ENCODE measurements at places on chromosomes 2 and 18.

DNA sequence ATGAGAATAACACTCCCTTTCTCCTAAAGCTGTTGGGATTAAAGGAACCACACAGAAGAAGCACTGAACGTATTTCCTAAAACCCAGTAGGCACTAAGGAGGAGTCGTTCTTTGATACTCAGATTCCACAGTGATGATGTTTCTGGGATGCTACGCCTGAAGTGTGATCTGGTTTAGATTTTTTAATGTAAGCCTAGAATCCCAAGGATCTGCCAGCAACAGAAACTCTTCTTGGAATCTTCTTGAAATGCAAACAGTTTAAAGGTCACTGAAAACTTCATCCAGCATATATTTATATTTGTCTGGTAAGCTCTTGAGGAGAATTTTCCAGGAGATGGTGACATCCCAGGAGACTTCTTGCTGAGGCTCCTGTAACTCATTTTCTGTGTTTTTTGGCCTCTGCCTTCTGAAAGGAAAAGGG is 247.6 kb upstream of the TRIB2 start:
- DNase-seq = no peak

DNA sequence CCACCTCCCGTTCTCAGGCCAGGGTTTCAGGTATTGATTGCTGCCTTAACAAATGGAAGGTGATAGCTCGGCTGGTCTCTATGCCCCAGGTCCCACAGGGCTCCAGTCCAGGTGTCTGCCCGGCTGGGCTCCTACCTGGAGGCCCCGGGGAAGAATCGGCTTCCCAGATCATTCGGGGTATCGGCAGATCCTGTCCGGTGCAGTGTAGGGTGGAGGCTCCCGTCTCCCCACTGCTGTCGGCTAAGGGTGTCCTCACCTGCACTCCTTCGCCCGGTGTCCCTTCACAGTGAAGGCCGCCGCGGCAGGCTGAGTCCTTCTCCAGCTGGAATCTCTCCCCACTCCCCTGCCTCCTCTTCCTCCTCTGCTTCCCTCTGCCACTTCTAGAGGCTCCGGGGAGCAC is 573.9 kb upstream of the SALL3 start:
- DNase-seq = no peak

GRCh38 chr2:81549646-81550045 is 1245.1 kb upstream of the LRRTM1 start:
- no peak for DNase-seq

DNA sequence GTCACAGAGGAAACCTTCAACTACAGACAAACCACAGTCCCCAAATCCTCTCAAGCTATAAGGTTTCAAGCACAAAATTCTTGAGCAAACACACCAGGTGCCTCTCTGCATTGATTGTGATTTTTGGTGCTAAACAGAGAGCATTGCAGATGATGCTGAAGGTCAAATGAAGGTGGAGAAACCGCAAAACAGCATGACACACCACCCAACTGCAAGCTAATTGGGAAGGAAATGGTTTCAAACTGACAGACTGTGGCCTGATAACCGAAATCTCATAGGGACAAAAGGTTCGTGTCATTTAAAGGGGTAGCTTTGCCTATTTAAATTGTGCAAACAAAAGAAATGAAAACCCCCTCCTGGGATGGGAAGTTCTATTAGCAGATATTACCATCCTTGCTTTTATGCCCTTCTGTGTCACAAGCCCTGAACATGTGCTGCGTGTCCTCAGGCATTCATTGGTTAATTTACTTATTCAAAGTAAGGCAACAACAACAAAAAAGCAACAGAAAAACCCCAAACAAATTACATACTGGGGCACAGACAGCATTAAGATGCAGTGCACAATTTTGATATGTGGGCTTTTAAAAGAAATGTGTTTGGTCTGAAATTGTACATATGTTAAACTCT is 154.9 kb downstream of the AQP4 start:
- no peak for DNase-seq

GRCh38 chr2:133884739-133885381 is 316.6 kb upstream of the NCKAP5 start:
- no peak for DNase-seq

DNA sequence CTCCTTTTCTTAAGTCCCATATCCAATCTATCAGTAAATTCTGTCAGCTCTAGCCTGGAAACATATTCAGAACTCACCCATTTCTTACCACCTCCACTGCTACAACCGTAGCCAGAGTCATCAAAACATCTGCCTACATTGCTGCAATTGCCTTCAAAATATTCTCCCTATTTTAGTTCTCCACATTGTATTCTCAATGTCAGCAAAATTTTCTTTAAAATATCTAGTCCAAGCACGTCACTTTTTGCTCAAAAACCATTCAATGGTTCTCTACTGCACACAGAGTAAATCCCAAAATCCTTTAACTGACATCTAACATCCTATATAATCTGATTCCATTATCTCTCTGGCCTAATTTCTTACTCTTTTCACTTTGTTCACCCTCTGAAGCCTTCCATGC is 68.5 kb upstream of the ERBB4 start:
- DNase-seq = no peak

GRCh38 chr2:150467621-150467963 is 19.9 kb downstream of the RND3 start:
- no peak for DNase-seq

DNA sequence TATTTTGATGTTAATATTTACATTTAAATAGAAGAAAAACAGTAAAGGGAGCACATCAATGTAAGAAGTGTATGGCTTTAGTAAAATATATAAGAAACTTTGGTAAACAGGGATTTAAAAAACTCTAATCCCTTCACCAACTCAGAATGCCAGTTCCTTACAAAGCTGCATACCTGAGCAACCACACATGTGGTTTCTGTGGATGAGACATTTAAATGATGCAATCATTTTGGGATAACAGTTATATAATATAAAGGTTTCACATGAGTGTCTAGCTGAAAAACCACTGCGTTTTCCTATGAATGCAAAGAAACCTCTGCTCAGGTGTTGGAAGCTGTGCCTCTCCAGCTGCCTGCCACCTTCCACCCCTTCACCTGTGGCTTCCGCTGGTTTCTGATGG is 209.1 kb upstream of the REV1 start:
- DNase-seq = no peak

DNA sequence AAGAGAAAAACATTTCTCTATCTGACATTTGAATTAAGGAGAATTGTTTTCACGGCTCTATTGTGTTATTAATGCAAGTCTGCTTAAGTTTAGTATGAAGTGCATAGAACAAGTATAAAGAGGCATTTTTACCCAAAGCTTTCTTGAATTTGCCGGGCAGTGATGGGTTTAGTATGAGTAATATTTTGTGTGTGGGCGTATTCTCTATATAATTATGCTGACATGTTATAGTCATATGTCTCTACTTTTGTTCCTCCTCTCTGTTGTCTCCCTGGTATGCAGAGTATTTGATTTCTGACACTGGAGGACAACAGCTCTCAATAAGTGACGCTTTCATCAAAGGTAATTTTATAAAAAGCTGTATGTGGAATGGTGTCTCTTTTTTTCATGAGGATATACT is 45.9 kb downstream of the PIKFYVE start:
- DNase-seq = no peak

- DNase-seq = no peak
Observed at GRCh38 chr18:45111502-45111848, 430.8 kb downstream of the SETBP1 start.

DNA sequence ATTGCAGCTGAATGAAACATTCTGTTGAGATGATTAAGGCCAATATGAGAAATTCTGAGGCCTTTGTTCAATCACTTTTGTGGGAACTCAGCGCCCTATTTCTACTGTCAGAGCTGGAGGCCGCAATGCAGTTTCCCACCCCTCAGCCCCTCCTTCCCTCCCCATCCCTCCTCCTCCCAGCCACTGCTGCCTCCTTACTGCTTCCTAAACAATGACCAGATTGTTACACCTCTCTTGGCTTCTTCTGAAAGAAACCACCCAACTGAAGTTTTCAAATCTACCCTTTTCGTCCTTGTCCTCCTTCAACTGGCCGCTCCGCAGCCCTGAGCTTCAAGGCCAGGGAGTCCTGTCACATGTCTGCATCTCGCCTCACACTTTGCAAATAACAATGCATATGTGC is 36.7 kb upstream of the MAPK4 start:
- DNase-seq = no peak

DNA sequence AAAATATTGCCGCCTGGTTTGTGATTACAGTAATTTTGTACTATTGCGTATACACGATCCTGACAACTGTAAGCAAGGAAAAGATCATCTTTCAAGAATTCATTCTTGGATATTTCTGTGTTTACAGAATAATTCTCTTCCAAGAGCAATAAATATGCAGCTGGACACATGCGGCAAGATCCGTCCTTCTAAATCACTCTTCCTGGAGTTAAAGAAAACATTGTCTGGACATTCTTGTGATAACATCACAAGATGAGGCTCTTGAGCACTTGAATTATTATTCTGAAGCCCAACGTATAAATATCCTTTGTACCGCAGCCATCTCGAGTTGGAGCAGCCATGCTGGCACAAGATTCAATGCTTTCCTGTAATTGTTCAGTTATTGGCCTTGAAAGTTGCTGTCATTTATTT is 9.9 kb downstream of the FHL2 start:
- DNase-seq = no peak

DNA sequence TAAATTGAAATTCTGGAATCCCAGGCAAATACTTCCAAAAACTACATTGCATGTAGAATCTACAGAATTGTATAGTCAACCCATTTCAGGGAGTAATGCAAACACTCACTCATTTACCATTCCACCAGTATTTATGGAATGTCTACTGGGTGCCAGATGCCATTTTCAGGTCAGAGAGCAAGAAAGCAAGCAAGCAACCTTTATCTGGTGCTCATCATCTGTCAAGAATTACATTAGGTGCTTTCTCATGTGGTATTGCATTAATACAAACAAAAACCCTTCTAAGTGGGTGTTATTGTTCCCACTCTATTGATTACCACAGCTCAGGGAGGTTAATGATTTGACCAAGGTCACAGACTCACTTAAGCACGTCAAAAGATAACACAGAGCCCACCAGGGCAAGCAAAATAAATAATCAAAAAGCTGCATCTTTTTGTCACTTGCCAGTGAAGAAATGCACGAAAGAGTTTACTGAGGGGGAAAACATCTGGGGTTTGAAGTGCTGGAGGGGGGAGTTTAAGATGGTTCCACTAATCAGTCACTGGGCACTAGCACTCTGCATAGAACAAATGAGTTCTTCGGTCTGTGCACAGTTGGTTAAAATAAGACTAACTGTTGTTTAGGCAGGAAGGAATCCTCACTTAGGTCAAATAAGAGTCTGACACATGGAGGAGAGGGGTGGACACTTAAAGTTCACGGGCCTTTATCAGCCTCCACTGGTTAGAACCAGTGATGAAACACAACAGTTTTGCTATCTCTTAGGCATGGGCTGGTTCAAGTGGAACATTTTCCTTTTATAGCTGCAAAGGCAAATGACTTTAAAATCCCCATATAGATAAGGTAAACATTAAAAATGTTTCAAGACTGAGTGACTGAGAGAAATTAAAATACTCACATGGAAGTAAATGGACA is 208.8 kb downstream of the CDH2 start:
- no peak for DNase-seq

- no peak for DNase-seq
Observed at GRCh38 chr18:10169064-10169562, 255.3 kb downstream of the VAPA start.

DNA sequence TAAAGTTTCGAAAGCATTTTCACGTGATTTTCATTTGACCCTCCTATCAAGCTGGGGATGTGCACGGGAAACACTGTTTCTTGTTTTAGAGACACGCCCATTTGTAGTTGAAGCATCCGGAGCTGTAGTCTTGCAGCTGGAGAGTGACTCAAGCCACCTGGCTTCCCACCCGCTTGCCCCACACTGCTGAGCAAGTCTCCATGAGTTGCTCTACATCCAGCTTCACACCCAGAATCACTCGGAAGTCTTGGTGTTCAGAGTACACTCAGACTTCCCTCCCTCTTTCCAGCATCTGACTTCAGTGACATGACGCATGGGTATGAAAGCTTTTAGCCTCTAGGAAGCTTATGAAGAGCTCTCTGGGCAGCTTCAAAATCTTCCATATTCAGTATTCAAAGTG is 262.4 kb downstream of the NBAS start:
- no peak for DNase-seq

GRCh38 chr18:318791-319291 is 51.0 kb upstream of the THOC1 start:
- no peak for DNase-seq

GRCh38 chr18:21830532-21830931 is 89.9 kb downstream of the MIB1 start:
- DNase-seq = no peak

DNA sequence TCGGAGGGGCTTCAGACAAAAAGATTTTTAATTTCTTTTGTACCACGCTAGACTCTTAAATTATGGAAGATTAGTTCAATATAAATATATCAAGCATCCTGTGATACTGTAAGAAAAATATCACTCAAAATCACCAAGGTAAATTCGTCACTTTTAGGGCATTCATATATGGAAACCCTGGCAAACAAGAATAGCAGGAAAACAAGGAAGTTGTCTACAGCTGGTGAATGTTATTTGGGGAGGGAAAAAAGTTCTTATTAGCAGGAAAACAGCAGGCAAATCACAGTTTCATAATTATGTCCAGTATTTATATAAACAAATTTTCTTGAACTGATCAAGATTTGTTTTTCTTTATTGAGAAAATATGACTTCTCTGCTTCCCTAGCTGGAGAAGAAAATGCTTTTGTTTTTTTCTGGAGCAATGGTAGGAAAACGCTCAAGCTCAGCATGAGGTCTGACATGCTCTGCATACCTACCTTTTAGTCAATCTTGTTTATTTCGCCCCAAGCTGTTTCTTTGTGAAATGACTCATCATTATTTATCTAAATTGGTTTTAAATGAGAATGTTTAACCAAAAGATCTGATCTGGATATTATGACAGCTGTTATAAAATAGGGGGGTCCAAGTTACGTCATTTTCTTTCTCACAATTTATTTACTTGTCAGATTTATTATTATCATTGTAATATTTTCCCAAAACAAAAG is 14.7 kb downstream of the LINC00305 start:
- DNase-seq = no peak

DNA sequence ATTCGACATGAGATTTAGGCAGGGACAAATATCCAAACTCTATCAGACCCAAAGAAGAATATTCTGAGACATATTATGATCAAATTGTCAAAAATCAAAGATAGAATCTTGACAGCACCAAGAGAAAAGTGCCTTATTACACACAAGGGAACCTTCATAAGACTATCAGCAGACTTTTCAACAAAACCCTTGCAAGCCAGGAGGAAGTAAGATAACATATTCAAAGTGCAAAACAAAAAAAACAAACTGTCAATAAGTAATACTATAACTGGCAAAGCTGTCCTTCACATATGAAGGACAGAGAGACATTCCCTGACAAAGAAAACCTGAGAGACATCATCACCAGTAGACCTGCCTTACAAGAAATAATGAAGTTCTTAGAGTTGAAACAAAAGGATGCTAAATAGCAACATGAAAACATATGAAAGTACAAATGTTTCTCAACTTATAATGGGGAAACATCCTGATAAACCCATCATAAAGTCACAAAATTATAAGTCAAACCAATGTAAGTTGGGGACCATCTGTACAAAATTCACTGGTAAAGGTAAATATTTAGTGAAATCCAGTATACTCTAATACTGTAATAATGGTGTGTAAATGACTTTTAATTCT is 76.6 kb downstream of the FAM171B start:
- DNase-seq = no peak

All from stimulated activated CD8-positive, alpha-beta memory T cell treated with anti-CD3 and anti-CD28 coated beads, Interleukin-2, amount 100 ng/mL, for 1 hour (primary cell).